SK-N-SH treated with all-trans-retinoic acid at 6 μM for 48 hours (cell line): ENCODE measurements at places on chromosomes 6 and 20.

DNA sequence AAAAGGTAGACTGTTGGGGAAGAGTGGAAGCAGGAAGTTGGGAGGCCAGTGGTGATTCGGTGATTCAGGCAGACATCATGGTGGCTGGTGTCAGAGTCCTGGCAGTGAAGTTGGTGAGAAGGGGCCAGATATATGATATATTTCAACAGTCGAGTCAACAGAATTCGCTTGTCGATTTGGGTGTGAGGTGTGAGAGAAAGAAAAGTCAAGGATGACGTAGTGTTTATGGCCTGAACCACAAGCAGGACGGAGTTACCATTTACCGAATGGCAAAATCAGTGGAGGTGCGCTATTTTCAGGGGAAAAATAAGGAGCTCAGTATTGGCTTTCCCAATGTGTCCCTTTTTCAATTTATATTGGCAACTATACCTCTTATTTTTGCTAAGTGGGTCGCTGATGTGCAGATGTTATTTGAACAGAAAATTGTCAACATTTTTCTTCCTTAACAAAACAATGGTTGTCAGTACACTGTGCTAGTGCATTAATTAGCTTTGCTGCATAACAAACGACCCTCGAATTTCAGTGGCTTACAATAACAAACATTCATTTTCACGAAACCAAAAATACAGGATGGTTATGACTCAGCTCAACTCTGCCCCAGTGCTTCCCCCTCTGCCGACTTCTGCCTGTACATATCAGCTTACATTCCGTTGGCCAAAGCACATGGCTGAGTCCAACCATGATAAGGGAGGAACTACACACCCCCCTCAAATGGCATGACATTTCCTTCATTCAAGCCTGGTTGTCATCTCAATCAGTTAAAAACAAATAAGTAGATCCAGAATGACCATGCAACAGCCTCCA, 255.0 kb upstream of the ZFP64 start:
- no peak for ATAC-seq

DNA sequence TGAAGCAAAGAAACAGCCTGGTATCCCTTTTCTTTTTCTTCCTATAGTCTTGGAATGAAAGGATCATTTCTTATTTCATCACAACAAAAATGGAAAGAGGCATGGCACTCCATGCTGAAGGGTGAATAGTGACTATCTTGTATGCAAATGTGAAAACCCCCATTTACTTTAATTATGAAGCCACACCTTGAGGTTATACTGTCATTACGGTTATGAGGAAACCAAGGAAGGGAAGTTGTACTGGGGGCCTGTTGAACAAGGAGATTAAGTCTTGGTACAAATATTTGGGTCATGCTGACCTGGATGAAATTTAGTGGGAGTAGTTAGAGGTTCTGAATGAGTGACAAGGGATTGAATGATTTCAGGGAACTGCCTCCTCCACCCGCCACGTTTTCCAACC, 8.7 kb upstream of the STXBP5 start:
- no peak for ATAC-seq

DNA sequence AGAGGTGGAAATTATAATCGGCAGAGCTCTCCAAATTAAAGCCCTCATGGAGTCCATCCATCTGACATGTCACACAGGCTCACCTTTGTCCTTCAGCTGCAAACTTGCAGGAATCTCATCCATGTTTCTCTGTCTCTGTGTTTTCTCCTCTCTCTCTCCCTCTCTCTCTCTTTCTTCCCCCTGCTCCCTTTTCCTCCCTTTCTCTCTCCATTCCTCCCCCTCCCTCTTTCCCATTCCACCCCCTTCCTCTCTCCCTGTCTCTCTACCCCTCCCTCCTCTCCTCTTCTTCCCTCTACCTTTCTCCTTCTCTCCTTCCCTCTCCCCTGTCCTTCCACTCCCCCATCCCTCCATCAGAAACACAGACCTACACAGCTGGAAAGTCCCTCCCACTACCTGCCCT, 6.8 kb downstream of the NCR2 start:
- no peak for ATAC-seq

- no peak for ATAC-seq
Measured at GRCh38 chr20:23391707-23392310, 29.5 kb downstream of the NAPB start.

GRCh38 chr20:588932-589672, 21.0 kb downstream of the TCF15 start:
- ATAC-seq: no peak

GRCh38 chr6:134282816-134283215, 35.1 kb downstream of the SGK1 start:
- no peak for ATAC-seq

DNA sequence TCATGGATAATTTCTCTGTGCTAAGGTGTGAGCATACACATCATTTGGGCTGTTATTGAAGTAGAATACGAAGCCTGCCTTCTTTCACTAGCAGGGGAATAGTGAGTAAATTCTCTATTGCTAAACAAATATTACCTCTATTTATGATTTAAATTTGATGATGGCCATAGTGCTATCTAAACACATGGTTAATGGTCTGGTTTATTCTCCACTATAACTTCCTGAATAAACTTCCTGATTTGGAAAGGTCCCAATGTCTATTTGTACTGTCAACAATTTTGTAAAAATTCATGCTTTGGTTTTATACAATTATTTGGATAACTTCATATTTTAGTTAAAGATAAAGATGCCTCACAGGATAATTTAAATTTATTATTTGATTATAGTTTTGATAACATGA, 400.8 kb downstream of the ARHGAP18 start:
- ATAC-seq: no peak

- peak; percentile 60 for ATAC-seq
Measured at GRCh38 chr20:46752728-46753127, 43.3 kb downstream of the SLC2A10 start.

GRCh38 chr6:17984812-17985670, 2.4 kb downstream of the KIF13A start:
- peak; percentile 3; the same call in 1 of the 3 replicates for ATAC-seq

DNA sequence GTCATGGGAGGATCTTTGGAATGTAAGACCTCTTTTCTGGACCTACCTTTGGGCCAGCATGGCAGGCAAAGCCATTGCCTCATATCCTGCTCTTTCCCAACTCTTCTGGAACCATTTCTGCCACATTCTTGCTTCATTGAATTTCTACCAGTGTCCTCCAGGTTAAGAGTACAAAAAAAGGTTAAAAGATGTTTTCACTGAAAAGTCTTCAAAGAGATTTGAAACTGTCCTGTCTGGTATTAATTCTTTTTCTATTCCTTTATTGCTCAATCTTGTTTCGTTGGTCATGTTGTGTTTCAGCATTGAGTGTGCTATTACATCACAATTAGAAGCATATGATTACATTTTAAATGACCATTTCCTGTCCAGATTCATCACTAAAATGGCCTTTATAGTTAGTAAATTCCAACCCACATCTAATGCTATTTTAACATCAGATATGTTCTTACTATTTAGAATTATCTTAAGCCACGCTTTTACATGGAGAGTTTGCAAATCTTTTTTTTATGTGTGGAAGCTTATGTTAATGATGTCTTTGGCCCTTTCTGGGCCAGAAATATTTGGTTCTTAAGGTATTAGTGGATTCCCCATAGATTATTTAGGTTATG, 450.9 kb downstream of the GJA1 start:
- ATAC-seq: no peak

DNA sequence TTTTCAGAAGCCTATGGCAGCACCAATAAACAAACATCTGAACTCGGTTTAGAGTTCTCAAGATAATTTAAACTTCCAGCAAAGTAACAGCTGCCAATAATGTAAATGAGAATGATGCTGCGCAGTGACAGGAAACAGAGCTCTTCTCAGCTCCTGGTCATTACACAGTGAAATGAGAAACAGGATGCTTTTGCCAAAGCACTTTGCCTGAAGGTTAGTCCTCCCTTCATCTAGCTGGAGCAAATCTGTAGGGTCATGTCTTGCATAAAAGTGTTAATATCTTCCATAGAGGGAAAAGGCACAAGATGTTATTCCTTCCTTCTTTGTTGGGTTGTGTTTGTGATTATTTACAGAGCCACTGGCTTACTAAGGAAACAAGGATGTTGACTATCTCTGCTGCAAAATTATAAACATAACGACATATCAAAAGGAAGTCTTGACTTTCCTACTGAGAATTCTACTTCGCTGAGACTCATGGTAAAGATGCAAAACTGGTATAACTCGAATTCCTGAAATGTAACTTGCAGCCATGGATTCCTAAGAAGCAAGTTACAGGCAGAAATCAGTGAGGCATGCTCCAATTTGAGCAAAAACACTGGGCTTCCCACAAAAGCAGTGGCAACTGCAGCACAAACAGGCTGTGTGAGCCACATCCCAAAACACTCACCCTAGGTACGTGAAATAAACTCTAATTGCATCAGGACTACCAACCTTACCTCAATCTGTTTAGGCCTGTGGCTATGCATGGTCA, 102.5 kb upstream of the BEND6 start:
- ATAC-seq: peak; percentile 54

- no peak for ATAC-seq
Measured at GRCh38 chr6:40802481-40802880, 215.3 kb upstream of the LRFN2 start.

- peak; percentile 33; the same call in 1 of the 3 replicates for ATAC-seq
Measured at GRCh38 chr6:101544286-101544685, 150.8 kb downstream of the GRIK2 start.

- ATAC-seq: no peak
Measured at GRCh38 chr6:42923666-42924065, 5.6 kb upstream of the CNPY3 start.

DNA sequence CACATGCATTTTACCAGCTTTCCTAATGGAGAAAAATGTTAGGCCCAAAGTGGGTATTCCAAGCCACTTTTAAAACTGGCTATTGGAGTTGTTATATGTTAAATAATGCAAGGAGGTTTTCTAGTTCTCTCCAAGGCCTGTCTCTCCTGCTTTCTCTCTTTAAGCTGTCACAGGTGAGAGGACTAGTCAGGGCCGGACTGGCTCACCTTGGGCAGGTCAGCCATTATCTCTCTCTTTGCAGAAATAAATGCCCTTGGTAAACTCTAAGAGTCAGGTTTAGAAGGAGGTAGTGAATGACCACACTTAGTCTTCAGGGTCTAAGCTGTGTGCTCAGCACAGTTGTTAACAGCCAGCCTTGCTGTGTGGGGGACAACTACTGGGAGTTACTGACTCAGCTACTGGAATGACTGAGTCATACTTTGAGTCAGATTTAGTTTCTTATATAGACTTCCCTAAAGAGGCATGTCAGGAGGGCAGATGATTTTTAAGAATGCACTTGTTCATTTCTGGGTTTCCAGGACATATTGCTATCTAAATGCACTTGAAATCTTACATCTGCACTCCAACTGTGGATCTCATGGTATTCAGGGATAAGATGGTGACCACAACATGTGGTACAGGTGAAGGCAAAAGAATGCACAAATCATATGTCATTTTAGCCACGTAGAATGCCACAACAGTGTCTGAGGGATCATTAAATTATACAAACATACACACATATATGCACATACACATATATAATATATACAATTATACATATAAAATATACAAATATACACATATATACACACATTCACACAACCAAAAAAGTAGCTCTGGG, 719.4 kb downstream of the EPM2A start:
- ATAC-seq: peak; percentile 99

DNA sequence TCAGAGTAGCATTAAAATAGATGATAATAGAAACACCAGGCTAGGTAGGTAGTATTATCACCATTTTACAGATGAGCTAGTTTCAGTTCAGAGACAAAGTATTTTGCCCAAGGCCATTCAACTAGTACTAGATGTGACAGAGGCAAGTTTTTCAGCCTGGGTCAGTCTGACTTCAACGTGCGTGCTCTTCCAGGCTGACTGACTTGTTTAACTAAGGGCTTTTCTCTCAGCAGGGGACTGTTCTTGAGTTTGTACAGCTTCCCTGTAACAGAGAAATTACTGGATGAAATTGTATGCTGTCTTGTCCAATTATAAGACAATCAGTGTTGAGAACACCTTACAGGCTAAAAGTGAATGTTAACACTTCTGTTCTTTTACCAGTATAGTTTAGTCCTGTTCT, 333.5 kb upstream of the MAN1A1 start:
- ATAC-seq: no peak

GRCh38 chr20:37095108-37095598, 644 bp downstream of the RBL1 start:
- ATAC-seq: peak; percentile 70

DNA sequence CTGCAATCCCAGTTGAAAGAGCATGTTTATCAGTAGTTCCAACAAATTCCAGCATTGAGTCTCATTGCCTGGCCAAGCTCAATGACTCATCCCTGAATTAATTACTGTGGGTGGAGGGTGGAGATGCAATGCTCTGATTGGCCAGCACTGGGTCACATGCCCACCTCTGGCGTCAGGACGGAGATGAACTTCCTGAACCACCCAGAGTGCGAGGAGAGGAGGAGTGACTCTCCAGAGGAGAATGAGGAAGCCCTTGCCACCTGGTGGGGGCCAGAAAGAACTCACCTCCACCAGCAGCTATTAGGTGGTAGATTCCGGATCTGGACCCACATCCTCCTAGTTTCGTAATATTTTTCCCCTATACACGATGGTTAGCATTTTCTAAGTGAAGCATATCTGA, 283.9 kb downstream of the TBC1D7 start:
- no peak for ATAC-seq

GRCh38 chr20:46013322-46013828, 4.7 kb downstream of the MMP9 start:
- no peak for ATAC-seq

DNA sequence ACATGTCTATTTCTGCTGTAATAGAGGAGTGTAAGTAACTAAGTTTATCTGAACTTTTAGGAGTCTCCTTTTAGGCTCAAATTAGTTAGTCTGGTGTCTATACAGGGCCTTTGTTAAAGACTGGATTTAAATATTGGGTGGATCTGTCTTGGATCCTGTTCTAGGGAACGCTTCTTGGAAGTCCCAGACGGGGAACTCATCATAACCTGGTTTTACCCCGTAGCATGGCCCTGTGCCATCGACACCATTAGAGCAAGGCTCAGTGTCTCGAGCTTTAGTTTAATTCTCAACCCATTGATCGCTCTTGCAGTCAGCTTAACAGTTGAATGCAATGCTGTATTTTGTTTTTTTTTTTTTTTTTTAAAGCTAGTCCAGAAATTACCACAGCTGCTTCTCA, 89.9 kb downstream of the CARMIL1 start:
- no peak for ATAC-seq
